ENCODE measurements at places on chromosomes 7 and 10.

DNA sequence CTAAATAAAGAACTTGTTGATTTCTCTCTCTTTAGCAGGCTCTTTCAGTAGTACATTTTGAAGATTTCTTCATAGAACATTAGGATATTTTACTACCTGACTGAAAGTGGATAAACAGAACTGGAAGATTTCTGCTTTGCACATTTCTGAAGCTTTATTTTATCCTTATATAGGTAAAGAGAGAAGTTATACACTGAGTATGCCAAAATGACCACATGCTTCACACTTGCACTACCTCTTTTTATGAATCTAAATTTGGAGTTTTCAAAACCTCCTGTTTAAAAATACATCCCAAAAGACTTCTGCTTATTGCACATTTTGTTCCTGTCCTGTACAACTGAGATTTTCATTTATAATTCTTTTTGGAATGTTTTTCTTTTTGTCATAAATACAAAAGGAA lies 197.4 kb upstream of the PRPS1L1 start:
- DNase-seq = no peak

DNA sequence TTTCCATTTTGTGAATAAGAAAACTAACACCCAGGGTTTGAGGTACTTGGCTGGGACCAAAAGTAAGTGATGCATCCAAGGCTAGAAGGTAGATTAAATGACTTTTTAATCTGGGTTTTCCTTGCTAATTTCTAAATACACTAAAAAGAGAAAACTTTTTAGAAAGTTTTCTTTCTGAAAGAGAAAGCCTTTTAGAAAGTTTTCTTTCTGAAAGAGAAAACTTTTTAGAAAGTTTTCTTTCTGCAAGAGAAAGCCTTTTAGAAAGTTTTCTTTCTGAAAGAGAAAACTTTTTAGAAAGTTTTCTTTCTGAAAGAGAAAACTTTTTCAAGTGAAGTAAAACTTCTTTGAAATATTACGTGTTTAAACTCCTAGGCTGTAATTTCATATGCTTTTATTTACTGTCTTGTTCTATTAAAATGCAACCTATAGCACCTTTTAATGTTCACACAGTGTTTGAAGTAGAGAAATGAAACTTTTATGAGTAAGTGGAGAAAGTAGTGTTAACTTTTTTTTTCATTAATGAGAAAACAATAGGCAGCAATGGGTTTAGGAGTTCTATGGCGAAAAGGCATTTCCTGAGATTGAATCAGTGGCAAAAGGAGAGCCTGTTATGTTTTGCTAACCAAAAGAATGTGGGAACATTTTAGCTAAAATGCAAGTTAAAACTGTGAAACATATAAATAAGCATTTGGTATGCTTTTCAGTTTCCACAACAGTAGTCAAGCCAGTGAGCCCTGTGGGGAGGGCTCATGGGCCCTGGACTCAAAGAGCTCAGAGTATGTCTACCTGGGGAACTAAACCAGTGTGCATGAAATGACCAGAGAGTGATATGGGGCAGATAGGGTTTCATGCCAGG lies 103.7 kb downstream of the RBM20 start:
- peak; percentile 39 for DNase-seq

DNA sequence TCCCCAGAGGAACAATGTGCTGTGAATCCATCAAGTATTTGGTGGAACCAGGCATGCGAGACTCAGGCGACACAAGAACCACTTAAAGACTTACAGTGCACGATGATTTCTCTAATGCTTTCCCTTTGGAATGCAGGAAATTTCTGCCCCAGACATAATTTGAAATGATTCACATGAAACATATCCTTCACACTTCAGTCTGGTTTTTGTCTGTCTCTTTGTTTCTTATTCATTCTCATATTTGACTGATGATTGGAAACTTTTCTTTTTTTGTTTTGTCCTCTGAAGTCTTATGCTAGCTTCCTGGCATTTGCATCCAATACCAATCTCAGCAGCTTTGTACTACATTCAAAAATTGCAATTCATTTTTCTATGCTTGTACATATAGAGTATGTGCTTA lies 502.8 kb downstream of the PHTF2 start:
- peak; percentile 73 for DNase-seq

DNA sequence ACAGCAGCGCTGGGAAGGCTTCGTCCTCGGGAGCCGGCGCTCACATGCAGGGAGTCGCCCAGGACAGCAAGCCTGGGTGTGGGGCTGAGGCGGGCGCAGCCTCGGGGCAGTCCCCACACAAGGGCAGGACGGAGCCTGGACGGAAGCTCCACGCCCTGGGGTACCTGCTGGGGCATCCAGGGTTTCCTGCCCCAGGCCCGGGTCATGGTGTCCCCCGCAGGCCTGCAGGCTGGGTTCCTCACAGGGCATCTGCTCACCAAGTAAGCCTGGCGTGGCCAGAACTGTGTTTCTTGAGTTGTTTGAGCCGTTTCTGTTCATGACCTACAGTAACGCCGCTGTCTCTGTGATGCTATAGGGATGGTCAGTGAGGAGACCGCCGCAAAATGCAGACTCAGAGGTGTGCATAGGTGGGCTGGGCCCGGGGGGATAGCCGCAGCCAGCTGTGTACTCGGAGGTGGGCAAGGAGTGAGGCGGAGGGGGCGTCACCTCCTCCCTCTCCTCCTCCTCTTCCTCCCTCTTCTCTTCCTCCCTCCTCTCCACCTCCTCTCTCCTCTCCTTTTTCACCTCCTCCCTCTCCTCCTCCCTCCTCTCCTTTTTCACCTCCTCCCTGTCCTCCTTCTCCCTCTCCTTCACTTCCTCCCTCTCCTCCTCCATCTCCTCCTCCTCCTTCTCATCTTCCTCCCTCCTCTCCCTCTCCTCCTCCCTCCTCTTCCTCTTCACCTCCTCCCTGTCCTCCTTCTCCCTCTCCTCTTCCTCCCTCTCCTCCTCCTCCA lies 438.9 kb downstream of the DNAJB6 start:
- no peak for DNase-seq

GRCh38 chr10:124114696-124115095 lies 21.3 kb upstream of the CHST15 start:
- no peak for DNase-seq

DNA sequence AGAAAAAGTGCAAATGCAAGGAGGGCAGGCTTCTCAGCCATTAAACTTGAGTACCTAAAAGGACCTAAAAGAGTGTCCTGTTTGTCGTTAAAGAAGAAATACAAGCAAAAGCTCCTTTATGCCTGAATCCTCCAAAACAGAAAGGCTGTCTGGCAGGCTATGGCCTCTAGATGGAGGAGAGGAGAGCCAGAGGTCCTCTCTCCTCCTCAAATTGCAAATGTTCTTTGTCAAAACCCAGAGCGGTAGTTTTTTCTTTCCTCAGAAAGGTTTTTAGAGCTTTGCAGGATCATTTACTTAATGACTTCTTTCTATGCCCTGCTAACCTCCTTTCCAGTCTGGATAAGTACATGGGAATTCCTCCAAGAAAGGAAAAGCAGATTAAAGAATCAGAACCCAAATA lies 1.9 kb upstream of the SORCS1 start:
- no peak for DNase-seq

- DNase-seq = peak; percentile 50
Observed at GRCh38 chr7:137287651-137288258, 55.8 kb downstream of the PTN start.

DNA sequence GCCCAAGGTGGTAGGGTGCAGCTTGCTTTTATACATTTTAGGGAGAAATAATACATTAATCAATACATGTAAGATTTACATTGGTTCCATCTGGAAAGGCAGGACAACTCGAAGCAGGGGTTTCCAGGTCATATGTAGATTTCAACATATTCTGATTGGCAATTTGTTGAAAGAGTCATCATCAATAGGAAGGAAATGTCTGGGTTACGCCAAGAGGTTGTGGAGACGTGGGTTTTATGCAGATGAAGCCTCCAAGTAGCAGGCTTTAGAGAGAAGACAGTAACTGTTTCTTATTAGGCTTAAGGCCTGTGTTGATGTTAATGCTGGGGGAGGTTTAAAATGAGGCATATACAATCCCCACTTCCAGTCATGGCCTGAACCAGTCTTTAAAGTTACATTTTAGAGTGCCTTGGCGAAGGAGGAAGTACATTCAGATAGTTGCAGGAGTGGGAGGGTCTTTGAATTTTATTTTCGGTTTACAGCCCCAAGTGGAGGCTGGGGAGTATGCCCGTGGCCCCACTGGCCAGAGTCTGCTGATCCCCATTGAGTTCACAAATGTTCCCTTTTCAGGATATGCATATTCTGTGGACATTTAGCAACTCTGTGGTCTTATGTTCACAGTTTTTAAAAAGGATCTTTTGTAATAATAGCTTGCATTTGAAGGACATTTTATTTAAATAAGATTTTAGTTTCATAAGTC lies 166.0 kb upstream of the GDF10 start:
- DNase-seq = no peak

- DNase-seq = no peak
Observed at GRCh38 chr10:44926751-44927351, 15.7 kb downstream of the TMEM72 start.
